Activated naive CD4-positive, alpha-beta T cell treated with Interleukin-2 at 50 U/mL for 16 hours (primary cell): ENCODE measurements at places on chromosomes 1 and 21.
A peak's percentile ranks its signal among the peaks of the same experiment; 100 is the strongest.

DNA sequence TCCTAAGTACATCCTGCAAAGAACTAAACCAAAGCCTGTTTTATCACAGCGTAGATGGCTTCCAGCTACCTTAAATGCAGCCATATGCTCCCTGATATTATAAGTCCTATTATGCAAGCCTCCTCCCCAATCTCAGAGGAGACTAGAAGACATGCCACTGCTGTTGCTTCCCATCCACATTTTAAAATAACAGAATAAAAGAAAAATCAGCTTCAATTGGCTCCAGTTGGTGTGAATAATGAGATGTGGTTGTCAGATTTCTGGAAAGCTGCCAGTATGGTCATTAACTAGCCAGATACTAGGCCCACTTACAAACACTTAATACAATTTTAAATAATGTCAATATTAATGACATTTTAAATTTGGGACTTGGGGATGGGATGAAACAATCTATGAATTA lies 25.7 kb downstream of the WARS2 start:
- no peak for DNase-seq

GRCh38 chr1:15412175-15412800 lies 2.6 kb downstream of the EFHD2 start:
- peak; percentile 62 for DNase-seq

- no peak for DNase-seq
Measured at GRCh38 chr1:234579967-234580366, 30.0 kb downstream of the IRF2BP2 start.

GRCh38 chr1:116737020-116737854 lies 17.0 kb upstream of the CD2 start:
- DNase-seq, result peak; percentile 79

DNA sequence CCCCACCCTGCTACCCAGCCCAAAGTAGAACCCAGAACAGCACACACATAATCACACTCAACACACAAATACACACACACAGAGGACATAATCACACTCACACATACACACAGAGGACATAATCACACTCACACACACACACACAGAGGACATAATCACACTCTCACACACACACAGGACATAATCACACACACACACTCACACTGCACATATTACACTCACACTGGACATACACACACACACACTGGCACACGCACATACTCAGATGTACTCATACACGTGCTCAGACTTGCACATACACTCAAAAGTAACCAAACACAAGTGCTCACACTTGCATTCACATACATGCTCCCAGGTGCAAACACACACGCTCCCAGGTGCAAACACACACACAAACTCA lies 54.3 kb upstream of the CAMK1G start:
- DNase-seq, result no peak

DNA sequence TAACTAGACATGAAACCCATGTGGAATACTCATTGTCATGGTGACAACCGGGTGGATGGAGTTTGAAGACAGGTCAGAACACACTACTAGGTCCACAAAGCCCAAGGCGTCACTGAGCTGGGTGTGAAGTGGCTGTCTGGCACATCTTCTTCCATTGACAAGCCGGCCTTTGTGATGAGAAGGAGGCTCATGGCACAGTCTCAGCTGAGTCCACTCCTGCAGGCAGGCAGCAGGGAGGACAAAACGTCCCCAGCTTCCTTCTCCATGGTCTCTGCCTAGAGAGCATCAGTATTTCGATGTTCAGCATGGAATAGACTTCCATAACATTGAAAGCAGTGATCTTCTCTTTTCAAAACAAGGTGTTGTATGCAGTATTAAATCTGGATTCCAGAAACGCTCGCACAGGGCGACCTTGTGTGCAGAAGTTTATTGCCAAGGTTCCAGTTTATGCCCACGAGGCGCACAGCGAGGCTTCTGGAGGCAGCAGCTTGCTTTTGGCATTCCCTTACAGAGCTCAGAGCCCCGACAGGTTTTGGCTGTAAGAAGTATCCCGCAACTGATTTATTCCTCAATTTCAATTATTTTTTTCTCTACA lies 104.2 kb downstream of the SIM2 start:
- DNase-seq, result no peak

DNA sequence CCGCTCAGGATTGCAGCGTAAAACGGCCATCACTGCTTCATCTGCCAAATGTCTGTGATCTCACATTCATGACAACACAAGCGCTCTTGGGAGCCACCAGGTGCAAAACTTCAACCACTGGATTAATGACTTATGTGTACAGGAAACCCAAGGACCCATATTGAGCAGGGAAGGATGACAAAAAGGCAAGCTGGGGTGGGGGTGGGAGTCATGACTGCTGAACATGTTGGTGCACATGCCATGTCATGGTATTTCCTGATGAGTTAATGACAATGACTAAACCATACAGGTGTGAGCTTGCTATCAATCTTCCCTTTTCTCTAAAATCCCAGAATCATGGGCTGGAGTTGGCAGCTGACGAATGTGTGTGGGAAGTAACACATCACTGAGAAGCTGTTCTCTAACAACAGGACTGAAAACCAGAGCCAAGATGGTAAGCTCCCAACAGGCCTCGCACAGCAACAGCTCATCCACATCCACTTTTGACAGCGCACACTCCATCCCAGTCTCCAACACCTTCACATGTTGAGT lies 3.1 kb upstream of the SH2D5 start:
- no peak for DNase-seq

GRCh38 chr1:229094476-229095311 lies 176.2 kb upstream of the RAB4A start:
- DNase-seq, result no peak
